Myometrial cell (primary cell): ENCODE measurements at places on chromosomes 13 and 19. TPM values are rescaled to one million over a fixed set of nuclear protein-coding genes. Genes with fewer than 3 reads are reported as not detected.

Gene ZNF492
- 0.35 TPM in 1 of 2 replicates, not detected in the other for total RNA-seq

Gene KLK4
- total RNA-seq, result not detected in 2 replicates

Gene SYT5
- 0.29 TPM in 1 of 2 replicates, not detected in the other for total RNA-seq

Gene CPB2
- total RNA-seq, result not detected in 2 replicates

Gene MEIS3
- total RNA-seq, result 40.8 and 44.7 TPM in 2 replicates

Gene GJA3
- under 0.01 and 0.35 TPM in 2 replicates for total RNA-seq

Gene CYP4F2
- total RNA-seq, result not detected in 2 replicates

Gene TTC9B
- total RNA-seq, result not detected in 2 replicates

Gene RNF17
- not detected in 2 replicates for total RNA-seq

Gene ZNF177
- 0.29 and 0.71 TPM in 2 replicates for total RNA-seq

Gene PBX4
- 1.4 TPM in 1 of 2 replicates, not detected in the other for total RNA-seq

Gene PRR20C
- total RNA-seq, result not detected in 2 replicates

Gene TGFBR3L
- 25.4 TPM in 1 of 2 replicates, not detected in the other for total RNA-seq

Gene ZNF534
- total RNA-seq, result not detected in 2 replicates

Gene DKKL1
- total RNA-seq, result 0.29 TPM in 1 of 2 replicates, not detected in the other

Gene LGALS7
- total RNA-seq, result not detected in 2 replicates

Gene PTH2
- not detected in 2 replicates for total RNA-seq

Gene ZNF793
- total RNA-seq, result 0.58 and 1.1 TPM in 2 replicates

Gene KIR2DL3
- not detected in 2 replicates for total RNA-seq

Gene TEX26
- total RNA-seq, result 0.35 TPM in 1 of 2 replicates, not detected in the other

Gene GPR183
- total RNA-seq, result 0.18 TPM in 1 of 2 replicates, not detected in the other

Gene C19orf67
- not detected in 2 replicates for total RNA-seq

Gene C13orf42
- not detected in 2 replicates for total RNA-seq

Gene PLVAP
- total RNA-seq, result not detected in 2 replicates

Gene CLEC17A
- total RNA-seq, result not detected in 2 replicates

Gene ZSCAN4
- not detected in 2 replicates for total RNA-seq

Gene PRRG2
- total RNA-seq, result 0.71 TPM in 1 of 2 replicates, not detected in the other

Gene MBD3L2
- not detected in 2 replicates for total RNA-seq

Gene TNFAIP8L1
- total RNA-seq, result 5.5 and 8.0 TPM in 2 replicates

Gene IZUMO2
- total RNA-seq, result not detected in 2 replicates

Gene FCAR
- not detected in 2 replicates for total RNA-seq

Gene ANKLE1
- under 0.01 and 0.29 TPM in 2 replicates for total RNA-seq

Gene BEST2
- not detected in 2 replicates for total RNA-seq

Gene CFAP97D2
- total RNA-seq, result not detected in 2 replicates

Gene RASGRP4
- not detected in 2 replicates for total RNA-seq

Gene KIR2DL4
- total RNA-seq, result not detected in 2 replicates

Gene OR1I1
- total RNA-seq, result not detected in 2 replicates

Gene GSX1
- total RNA-seq, result not detected in 2 replicates

Gene NR1H2
- 93.9 and 113 TPM in 2 replicates for total RNA-seq
